ENCODE measurements at places on chromosomes 2 and 18.

GRCh38 chr2:68287580-68288441, 31.9 kb downstream of the CNRIP1 start:
- DNase-seq = peak; percentile 69

DNA sequence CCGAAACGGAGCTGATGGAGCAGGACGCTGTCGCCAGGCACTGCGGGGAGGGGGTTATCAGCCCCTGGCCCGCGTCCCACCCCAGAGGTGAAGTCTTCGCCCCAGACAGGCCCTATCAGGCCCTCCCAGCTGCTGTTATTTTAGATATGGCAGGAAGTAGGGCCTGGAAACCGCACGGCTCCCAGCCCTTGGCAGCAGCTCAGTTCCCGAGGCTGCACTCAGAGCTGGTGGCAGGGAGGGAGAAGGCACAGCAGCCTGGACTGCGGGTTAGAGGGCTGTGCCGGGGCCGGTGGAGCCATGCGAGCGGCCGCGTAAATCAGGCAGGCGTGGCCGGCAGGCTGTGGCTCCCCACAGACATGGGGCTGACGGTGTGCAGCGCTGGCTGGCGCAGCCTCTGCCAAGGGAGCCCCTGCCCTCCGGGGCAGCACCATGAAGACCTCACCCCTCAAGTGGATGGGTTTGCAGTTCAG, 111.4 kb downstream of the NFATC1 start:
- peak; percentile 85 for DNase-seq

- no peak for DNase-seq
Observed at GRCh38 chr2:83051538-83052170, 1407.4 kb downstream of the SUCLG1 start.

- DNase-seq = peak; percentile 96
Observed at GRCh38 chr2:55364189-55365055, 55.2 kb downstream of the CCDC88A start.

GRCh38 chr2:62305421-62306176, 109.7 kb downstream of the B3GNT2 start:
- no peak for DNase-seq

DNA sequence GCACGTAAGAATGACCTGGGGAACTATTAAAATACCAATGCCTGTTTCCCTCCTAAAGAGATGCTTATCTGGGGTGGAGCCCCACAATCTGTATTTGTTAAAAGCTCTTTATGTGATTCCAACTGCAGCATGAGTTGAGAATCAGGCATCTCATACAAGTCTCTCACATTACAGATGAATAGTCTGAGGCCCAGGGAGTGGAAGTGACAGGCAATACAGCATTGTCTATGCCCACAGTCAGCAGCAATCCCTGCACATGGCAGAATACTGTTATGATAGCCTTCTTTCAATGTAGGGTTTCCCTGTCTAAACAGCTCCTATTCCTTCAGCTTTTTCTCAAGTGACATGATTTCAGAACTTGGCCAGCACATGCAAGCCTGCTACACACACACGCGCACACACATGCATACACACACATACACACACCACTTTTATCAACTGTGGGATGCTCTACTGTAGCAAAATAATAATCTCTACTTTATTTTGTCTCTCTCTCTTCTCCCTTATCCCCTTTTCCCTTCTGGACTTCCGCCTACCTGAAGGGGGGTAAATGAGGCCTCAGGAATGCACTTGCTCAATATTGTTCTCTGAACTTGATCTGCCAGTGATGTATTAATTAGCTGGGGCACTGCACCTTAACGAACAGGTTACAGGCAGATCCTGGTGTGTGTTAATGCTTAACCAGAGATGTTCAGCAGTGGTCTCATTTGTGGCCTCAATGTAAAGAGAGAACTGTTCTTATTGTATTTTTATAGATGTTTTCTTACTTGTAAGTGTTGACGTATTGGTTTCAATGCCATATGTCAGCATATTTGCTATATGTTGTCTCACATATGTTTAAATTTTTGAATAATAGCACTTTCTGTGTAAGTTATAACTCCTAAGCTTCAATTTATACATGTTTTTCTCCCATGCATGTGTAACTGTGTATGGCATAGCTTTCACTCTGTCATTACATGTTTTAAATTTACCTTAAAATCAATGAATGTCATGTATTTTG, 116.0 kb downstream of the SETBP1 start:
- no peak for DNase-seq

GRCh38 chr2:28435814-28436351, 43.2 kb downstream of the FOSL2 start:
- no peak for DNase-seq

GRCh38 chr18:76495006-76495370, at the start of gene ZNF516:
Gene ZNF516, minus strand, starts transcription at chr18:76495242. Its CDS starts 52,188 bp downstream, at chr18:76443054.
- no peak for DNase-seq

- DNase-seq = no peak
Observed at GRCh38 chr2:149103081-149103620, 64.7 kb downstream of the LYPD6B start.

GRCh38 chr2:24926602-24927252, 6.7 kb upstream of the ADCY3 start:
- peak; percentile 61 for DNase-seq

DNA sequence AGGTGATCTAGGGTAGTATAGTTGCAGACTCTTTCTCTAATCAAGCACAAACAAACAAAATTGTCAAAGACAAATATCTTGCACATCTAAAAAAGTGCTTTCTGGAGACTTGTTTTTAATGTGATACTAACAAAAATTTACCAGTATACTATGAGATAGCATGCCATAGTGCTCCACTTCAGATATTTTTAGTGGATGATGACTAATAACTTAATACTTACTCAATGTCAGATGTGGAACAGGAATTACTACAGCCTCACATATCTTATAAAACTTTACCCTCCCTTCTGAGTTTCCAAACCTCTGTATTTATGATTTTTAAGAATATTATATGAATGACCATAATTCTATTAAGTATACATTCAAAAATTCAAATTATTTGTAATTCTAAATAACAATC, 1162.0 kb upstream of the SLC39A10 start:
- DNase-seq = no peak

DNA sequence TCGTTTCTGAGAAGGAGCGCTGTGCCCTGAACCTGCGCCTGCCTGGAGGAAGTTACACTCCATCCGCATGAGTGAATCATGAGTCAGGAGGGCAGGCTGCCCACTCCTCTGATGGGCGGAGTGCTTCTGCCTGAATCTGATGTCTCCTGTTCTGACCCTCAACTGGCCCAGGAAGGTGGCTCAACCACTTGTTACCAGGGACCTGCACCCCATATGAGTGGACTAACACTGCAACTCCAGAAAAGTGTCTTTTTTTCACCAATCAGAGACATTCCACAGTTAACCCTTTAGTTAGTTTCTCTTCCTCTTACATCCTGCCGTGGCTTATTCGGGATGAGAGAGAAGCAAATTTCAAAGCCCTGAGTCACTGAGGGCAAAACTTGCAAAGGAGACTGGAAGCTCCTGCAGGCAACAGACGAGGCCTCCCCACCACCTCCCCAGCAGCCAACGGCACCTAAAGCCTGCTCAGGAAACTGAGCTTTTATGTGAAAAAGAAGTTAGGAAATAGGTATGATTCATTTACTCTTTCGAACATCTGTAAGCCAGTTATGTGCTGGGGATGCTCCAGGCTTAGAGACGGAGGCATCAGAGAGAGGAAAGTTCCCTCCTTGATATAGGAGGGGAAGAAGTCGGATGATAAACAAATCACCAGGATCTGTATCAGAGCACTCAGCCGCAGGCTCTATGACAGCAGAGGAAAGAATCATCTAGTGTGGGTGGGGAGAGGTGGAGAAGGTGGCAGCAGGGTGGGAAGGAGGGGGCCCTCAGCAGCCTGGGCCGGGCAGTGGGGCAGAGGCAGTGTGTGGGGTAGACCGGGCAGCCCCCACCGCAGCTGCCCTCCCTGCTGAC, 30.9 kb downstream of the MBP start:
- peak; percentile 96 for DNase-seq

GRCh38 chr2:163266772-163267171, 428.2 kb upstream of the KCNH7 start:
- DNase-seq = peak; percentile 87

DNA sequence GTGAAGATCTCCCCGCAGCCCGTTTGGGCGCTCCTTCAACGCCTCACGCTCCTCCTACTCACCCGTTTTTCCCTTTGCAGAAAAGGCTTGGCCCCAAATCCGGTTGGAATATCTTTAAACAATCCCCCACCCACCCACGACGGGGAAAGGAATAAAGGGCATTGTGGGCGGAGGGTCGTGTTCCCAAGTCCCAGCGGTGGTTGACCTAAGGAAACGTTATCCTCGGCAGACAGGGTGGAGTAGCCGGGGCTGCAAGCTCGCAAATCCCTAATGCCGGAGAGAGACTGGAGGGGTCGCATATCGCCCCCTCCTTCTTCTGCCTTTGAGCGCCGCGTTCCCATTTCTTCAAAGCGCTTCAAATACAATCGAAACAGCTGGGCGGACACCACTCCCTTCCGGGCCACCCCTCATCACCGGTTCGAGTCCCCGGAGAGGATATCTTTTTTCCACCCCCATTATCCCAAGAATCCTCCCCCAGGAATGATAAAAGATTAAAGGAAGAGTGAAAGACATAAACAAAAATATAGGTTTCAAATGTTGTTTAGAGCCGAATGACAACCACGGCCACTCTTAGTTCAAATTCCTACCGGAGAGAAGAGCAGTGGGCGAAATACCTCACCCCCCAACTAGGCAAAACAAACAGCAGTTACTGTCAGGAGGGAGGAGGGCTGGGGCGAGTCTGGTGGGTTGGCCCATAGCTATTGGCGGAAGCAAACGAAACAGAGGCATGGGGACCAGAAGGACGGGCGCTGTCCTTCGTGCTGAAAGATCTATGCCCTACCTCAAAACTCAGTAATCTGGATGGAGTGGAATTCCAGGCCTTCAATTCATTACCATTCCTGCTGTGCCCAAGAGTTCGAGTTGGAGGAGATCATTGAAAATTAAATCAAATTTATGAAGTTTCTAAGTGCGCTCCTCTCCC, 2.8 kb upstream of the GAD1 start:
- peak; percentile 49 for DNase-seq

GRCh38 chr2:23617811-23618215, 232.8 kb downstream of the KLHL29 start:
- no peak for DNase-seq

GRCh38 chr2:170139276-170139967, 38.5 kb upstream of the MYO3B start:
- no peak for DNase-seq

- peak; percentile 21 for DNase-seq
Observed at GRCh38 chr2:71453404-71454220, at the start of gene DYSF. Gene DYSF, plus strand, starts transcription at chr2:71453561.

DNA sequence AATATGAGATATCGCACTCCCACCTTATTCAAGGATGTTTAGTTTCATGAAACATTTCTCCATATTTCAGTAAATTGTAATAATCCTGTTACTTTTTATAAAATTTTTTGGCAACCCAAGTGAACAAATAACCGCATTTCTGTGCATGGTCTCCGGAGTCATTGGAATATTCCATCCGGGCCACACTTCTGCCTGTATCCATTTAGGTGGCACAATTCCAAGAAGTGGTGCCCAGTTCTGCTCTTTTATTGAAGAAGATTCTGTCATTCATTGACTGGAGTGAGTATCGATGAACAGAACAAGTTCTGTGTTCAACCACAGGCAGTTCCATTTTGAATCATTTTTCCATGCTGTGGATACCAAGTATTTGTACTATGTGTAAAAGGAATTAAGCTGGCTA, 26.6 kb upstream of the ICOS start:
- DNase-seq = peak; percentile 14

DNA sequence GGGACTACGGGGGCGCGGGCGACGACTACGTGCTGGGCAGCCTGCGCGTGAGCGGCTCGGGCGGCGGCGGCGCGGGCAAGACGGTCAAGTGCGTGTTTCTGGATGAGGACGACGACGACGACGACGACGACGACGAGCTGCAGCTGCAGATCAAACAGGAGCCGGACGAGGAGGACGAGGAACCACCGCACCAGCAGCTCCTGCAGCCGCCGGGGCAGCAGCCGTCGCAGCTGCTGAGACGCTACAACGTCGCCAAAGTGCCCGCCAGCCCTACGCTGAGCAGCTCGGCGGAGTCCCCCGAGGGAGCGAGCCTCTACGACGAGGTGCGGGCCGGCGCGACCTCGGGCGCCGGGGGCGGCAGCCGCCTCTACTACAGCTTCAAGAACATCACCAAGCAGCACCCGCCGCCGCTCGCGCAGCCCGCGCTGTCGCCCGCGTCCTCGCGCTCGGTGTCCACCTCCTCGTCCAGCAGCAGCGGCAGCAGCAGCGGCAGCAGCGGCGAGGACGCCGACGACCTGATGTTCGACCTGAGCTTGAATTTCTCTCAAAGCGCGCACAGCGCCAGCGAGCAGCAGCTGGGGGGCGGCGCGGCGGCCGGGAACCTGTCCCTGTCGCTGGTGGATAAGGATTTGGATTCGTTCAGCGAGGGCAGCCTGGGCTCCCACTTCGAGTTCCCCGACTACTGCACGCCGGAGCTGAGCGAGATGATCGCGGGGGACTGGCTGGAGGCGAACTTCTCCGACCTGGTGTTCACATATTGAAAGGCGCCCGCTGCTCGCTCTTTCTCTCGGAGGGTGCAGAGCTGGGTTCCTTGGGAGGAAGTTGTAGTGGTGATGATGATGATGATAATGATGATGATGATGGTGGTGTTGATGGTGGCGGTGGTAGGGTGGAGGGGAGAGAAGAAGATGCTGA, 1.4 kb downstream of the SOX11 start:
- DNase-seq = peak; percentile 20

DNA sequence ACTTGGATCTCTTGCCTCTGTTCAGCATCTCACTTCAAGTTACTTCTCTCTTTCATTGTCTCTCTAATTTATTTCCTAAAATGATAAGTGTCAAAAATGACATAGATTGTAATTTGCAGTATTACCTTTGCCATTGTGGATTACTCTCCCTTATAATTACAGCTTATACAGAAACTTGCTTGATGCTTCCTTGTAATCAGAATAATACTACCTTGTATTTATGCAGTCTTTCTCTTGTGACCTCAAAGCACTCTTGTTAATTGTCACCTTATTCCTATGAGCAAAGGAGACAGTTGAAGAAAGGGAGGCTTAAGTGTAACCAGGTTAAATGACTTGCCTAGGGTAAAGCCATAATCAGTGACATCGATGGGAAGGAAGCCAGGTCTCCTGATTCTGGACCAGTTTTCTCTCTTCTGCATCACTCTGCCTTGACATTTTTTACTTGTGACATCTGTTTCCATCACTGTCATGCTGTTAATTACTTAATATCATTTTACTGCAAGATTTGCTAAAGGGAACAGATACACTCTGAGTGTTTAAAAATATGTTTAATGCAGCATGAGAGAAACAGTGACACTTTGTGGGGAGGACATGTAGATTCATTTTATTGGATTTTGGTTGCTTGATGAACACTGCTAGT, 388.6 kb downstream of the PARD3B start:
- no peak for DNase-seq

- DNase-seq = no peak
Observed at GRCh38 chr2:105582952-105583660, 161.6 kb upstream of the NCK2 start.

DNA sequence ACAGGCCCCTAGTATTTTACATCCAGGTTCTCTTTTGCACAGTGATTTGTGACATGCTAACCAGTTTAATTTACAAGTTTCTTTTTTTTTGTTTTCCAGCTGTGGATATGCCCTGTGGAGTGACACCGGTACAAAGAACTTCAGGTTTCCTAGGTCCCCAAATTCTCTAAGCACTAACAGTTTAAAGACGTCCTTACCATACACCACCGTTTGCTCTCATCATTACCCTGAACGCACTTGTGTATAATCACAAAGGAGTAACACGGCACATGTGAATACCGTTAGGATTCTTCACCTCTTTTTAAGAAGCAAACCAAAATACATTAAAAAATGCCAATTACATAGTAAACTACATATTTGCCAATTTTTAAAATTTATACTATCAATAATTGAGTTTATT, 853 bp downstream of the LANCL1 start:
- DNase-seq = no peak

GRCh38 chr2:241728627-241729026, 5.8 kb upstream of the D2HGDH start:
- no peak for DNase-seq

Measured in AG10803 (cell line).